ENCODE measurements at places on chromosomes 5 and 9. TPM values are rescaled to one million over a fixed set of nuclear protein-coding genes. Genes with fewer than 3 reads are reported as not detected.

GRCh38 chr9:137224830-137225694 is at the start of gene CYSRT1:
CYSRT1 (plus strand) TSS chr9:137225174; CDS start chr9:137225622, 448 bp downstream.
- DNase-seq = no peak

DNA sequence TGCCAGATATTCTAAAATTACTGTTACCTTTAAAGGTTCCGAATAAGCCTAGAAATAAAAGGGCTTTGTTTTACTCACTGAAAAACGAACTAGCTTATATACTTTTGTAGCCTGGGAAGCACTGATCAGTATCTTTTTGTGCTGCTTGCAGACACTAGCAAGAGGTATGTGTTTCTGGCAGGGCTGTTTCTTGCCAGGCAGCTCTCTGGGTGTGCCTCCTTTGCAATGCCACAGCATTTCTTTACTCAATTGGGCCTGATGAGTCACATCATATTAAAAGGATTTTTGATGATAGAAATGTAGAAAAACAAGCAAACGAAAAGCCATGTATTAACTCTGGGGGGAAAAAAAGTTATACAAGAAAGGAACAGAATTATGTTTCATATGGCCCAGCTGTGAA is 35.6 kb downstream of the CD180 start:
- DNase-seq = no peak

DNA sequence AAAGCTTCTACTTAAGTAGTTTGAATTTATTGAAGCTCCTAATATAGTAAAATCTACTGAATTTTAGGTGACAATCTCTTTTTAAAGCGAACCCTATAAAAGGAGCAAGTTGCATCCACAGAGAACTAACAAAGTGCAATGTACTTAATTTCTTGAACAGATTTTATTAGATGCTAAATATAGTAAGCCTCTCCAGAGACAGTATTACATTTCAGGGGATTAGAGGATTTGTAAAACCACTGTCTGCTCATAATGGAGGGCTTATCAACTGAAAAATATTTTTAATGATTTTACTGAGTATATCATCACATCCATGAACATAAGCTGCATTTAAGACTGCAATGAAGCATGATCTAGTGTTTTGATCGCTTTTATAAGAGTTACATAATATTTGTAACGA is 230.0 kb upstream of the EFNA5 start:
- DNase-seq = no peak

DNA sequence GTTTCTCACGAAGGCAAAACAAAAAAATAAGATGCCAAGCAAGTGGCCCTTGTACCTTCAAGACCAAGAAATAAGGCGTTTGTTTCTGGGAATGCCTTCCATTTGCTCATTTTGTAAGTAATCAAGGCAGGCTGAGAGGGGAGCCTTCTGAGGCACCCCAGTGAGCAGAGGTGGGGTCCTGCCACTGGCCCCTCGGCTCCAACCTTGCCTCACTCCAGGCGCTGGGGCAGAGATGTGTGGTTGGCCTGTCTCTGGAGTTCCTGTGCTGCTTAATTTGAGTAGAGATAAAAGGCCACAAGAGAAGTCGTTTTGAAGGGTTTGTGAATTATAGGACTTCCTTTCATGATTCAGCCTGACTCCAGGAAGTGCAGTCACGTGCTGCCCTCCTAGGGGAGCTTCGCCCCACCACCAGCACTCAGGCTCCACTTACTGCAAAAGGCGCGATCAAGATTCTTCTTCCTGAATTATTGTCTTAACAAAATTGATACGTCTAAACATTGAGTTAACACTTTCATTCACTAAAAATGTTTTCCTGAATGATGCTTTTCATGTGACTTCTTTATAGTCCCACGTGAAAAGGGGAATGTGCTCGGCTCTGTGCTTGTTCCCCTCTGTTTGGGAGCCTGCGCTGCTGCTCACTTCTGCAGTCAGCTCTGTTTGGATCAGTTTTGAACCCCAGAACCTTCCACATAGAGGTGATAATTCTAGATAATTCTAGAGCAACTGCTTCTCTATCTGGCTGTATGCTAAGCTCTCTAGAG is 13.7 kb downstream of the SYK start:
- DNase-seq = no peak

GRCh38 chr9:108673386-108673785 is 182.4 kb downstream of the ACTL7B start:
- DNase-seq = no peak

- DNase-seq = no peak
These were observed 893.8 kb upstream of the ACO1 start for GRCh38 chr9:31490551-31491106.

- DNase-seq = no peak
These were observed 151.9 kb downstream of the MACROH2A1 start for GRCh38 chr5:135246923-135247795.

DNA sequence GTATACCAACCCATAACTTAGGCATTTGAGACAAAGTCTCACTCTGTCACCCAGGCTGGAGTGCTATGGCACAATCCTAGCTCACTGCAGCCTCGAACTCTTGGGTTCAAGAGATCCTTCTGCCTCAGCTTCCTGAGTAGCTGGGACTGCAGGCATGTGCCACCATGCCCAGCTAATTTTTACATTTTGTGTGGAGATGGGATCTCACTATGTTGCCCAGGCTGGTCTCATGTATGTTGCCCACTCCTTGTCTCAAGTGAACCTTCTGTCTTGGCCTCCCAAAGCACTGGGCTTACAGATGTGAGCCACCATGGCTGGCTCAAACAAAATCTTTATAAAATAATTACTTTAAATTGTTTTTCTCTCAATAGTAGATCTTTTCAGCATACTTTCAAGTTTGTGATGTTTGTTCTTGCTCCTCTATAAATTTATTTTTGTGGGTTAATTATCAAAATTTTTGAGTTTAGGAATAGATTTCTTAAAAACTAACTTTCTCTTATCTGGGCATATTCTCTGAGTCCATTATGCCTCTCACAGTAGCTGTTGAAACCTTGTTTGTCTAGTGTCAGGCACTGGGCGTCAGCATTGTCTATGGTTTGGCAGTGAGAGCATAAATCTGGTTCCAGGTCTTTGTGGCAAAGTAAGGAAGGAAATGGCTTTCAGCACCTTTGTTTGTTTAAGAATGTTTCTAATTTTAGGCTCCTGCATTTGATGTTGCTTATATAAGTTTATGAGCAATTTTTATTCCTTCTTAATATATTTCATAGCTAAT is 38.7 kb downstream of the NLN start:
- no peak for DNase-seq

GRCh38 chr5:141871870-141872269 is 6.3 kb downstream of the PCDH1 start:
- no peak for DNase-seq

DNA sequence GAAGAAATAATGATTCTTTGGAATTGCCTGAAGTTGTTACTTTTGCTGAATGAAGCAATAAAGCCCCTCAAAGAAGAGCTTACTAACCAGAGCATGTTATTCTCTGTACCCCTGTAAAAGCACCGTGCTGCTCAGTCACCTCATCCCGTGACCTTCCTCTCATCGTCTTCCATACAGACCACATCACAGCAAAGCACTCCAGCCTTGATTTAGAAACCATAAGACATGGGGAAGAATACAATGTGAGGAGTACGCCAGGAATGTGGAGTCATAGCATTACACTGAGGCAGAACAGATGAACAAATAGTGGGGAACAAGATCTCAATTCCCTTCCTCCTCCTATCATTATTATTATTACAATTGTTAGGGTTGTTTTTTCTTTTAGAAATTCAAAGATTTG is 49.1 kb downstream of the ERAP1 start:
- no peak for DNase-seq

The CDH9 gene
- not detected for total RNA-seq

The CNTNAP3 gene
- 8.6 TPM for total RNA-seq

The PDGFRB gene
- 5.6 TPM for total RNA-seq

The GRM6 gene
- total RNA-seq = not detected

The DPYSL3 gene
- total RNA-seq = 62.9 TPM

The ASPN gene
- 2.8 TPM for total RNA-seq

The BAAT gene
- total RNA-seq = not detected

The EIF4E1B gene
- not detected for total RNA-seq

The NRARP gene
- 32.3 TPM for total RNA-seq

The NDUFB6 gene
- total RNA-seq = 83.7 TPM

All from esophagus squamous epithelium (tissue), 5 donors.